ENCODE measurements at places on chromosomes 1 and 21.

DNA sequence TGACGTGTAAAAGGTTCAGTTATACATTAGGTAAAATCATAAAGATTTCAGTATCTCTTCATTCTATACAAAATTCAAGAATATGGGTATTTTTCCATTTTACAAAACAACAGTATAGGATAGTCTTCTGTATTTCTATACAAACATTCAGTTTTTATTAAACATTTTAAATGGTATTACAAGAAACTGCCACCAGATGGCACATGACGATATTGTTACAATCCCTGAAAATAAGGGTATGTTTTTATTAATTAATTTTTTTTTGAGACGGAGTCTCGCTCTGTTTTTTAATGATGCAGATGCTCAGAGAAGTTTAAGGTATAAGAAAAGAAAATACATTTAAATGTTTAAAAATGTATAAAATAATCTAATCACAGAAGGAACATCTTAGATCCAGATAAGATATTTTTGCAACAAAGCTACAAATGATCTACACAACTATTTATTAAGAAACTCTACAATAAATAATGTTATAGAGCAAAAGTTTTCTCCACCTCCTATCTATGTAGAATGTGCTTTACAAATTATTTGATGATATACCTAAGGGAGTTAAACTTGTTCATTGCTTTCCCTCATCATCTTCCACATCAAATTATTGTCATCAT is 23.5 kb upstream of the RSBN1 start:
- peak; percentile 34 for DNase-seq

- no peak for DNase-seq
Measured at GRCh38 chr21:46442938-46443337, 15.8 kb upstream of the DIP2A start.

- no peak for DNase-seq
Measured at GRCh38 chr1:110420874-110421793, 13.6 kb upstream of the LAMTOR5 start.

- no peak for DNase-seq
Measured at GRCh38 chr1:111190931-111191451, 9.5 kb downstream of the DENND2D start.

GRCh38 chr1:55331351-55331750 is 116.2 kb upstream of the USP24 start:
- DNase-seq = no peak

GRCh38 chr1:151710187-151710840 is 6.3 kb downstream of the CELF3 start:
- DNase-seq = peak; percentile 22

DNA sequence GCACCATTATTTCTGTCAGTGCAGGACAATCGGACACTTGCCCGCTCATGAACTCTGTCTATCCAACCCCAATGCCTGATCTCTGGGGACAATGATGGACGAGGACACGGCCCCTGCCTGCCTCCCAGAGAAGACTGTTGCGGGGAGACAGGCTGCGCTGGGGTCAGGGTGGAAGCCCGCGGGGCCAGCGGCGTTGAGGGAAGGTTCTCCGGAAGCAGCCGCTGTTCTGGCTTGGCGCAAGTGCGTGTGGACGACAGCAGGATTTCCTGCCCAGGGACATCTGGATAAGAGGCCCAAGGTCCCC is 18.8 kb downstream of the RHBG start:
- no peak for DNase-seq

DNA sequence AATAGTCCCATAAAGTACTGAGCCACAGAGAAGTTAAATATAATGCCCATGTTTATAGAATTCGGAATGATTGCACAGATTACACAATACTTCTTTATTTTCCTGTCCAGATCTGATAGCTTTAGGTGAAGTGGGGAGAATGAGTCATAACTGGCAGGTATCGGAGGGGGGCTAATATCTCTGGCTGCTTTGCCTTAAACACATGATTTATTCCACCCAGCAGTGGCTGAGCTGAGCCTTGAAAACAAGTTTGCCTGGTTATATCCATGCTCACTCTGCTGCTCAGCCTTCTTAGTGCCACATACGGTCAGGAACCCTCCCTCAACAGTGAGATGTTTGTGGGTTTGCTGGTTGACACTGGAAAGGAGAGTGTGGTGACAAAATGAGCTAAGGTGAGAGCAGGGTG is 119.7 kb upstream of the ZNF648 start:
- DNase-seq = no peak

DNA sequence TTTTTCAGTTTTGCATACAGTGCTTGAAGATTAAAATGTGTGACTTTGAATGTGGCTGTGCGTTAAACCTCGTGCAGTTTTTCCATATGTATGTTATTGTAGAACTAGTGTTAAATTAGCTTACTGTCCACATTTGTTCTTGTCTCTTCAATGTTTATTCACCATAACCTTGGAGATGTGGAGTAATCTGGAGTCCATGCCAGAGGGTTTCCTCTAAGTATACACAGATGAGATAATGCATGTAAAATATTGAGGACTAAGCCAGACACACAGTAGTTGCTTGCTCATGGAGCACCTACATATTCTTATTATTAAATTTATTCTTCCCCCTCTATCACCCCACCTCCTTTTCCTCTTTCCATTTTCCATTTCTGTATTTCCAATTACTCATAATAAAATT is 7.7 kb upstream of the GIPC2 start:
- DNase-seq = peak; percentile 2

DNA sequence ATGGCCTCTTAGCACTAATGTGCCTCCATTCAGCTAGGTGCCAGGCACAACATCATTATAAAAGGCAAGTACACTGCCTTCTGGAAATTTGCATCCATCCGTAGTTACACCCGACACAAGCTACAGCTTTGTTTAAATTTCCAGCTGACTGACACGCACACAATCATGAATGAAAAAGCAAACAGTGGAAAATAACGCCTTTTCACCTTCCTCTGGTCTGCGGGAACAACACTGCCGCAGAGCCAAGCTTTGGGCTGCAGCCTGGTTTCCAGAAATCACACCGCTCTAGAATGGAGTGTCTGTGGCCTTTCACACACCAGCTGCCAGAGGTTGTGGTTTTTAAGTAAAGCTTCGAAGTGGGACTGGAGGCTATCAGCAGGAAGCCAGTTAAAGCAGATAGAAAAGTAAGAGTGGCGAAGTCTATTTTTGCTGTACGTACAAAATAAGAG is 142.8 kb upstream of the COA6 start:
- DNase-seq = peak; percentile 95

DNA sequence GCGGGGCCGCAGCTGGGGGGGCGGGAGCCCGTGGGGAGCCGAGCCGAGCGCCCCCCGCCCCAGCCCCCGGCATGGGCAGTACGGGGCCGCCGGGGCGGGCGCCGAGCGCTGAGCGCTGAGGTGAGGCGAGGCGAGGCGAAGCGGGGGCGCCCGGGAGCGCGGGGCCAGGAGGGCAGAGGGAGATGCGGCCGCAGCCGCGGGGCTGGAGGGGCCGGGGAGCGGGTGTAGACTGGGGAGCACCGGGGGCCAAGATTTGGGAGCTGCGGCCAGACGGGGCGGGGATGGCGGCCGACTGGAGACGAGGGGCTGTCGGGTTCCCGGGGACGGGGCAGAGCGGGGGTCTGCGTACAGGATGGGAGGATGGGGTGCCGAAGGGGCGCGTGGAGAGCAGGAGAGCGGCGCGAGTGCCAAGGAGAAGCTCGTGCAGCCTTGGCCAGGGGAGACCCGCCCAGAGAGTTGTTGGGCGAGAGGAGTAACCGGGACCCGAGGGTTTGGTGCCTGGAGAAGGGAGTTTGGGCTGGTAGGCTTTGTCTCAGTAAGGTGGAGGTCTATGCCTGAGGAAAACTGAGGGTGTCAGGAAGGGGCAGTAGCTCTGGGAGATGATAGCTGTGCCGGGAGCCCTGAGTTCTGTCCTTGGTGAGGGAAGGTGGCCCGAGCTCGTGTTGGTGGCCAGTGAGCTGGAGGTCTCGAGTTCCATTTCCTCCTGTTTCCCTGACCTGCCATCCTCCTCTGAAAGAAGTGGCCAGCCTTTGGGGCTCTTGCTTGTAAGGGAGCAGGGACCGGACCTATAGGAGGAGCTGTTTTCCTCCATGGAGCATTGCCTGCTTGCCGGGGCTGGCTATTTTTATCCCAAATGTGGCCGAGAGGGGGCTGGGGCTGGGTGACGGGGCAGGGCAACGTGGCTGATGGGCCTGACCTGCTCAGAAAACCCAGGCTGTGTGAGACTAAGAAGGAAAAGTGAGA is 539 bp downstream of the ATP8B2 start:
- DNase-seq = no peak
